ENCODE measurements at places on chromosomes 6 and 20.

GRCh38 chr6:113082745-113083144, 735.6 kb downstream of the RFPL4B start:
- DNase-seq: no peak

DNA sequence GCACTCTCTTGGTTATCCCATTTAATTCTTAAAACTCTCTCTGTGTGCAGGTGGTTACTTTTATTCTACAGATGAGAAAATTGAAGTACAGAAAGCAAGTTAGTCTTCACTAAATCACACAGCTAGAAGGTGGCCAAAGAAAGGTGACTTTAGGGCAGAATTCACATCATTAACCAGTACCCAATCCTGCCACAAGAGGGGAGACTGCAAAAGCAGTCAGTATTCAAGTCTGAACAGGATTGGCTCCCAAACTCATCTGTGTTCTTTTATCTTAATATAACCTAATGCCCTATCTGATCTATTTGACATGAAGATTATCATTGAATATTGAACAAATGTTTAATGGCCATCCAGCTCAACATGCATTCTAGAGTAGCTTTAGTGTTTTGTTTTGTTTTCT, 225.3 kb upstream of the FAM83B start:
- DNase-seq: no peak

DNA sequence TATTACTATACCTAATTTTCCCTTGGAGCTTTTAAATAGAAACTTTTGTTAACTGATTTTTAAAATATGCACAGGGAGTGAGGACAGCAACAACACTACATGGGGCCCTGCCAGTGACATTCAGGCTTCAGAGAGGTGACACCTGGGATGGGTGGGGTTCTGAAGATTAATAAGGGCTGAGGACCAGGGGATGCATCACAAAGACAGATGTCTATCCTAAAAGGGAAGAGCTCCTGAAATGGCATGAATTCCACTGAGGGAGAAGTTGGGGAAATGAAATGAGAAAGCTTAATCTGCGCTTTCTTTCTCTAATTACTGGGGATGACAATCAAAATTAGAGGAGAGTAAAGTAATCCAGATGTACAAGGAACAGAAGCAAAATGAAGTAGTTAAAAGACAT, 162.8 kb downstream of the BTBD9 start:
- DNase-seq: no peak

DNA sequence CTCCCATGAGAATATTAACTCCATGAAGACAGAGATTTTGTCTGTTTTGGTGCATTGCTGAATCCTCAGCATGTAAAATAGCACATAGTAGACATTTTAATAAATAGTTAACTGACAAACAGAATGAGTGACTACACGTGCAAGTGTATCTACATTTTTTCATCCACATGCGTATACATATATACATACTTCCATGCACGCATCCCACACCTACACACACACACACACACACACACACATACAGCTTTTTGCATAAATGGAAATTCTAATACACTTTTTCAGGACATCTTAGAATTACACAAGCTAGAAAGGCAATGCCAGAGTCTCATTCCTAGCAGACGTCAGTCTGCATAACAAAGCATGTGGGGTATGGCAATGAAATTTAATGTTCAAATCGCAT, 139.7 kb upstream of the LRFN2 start:
- DNase-seq: no peak

- DNase-seq: no peak
Observed at GRCh38 chr6:2179950-2180349, 65.5 kb downstream of the GMDS start.

- DNase-seq: no peak
Observed at GRCh38 chr6:167936051-167936450, 61.4 kb upstream of the KIF25 start.

DNA sequence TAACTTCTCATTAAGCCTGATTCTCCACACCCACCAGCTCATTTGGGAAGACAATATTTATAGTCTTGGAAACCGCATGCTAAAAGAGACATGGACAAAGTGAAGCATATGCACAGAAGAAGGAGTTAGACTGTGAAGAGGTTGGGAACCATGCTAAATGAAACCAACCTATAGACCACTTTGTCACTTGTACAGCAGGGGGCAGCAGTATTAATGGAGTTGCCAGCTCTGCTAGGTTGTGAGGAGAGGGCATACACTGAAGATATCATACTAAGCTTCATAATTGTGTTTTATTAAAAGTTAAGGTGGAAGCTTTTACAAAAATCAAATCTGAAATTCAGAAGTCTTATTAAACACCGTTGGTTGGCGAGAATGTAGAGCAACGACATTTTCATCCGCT, 38.3 kb upstream of the HMGCLL1 start:
- DNase-seq: peak; percentile 45
